ENCODE measurements at places on chromosomes 13 and 19.
A peak's percentile ranks its signal among the peaks of the same experiment; 100 is the strongest.

DNA sequence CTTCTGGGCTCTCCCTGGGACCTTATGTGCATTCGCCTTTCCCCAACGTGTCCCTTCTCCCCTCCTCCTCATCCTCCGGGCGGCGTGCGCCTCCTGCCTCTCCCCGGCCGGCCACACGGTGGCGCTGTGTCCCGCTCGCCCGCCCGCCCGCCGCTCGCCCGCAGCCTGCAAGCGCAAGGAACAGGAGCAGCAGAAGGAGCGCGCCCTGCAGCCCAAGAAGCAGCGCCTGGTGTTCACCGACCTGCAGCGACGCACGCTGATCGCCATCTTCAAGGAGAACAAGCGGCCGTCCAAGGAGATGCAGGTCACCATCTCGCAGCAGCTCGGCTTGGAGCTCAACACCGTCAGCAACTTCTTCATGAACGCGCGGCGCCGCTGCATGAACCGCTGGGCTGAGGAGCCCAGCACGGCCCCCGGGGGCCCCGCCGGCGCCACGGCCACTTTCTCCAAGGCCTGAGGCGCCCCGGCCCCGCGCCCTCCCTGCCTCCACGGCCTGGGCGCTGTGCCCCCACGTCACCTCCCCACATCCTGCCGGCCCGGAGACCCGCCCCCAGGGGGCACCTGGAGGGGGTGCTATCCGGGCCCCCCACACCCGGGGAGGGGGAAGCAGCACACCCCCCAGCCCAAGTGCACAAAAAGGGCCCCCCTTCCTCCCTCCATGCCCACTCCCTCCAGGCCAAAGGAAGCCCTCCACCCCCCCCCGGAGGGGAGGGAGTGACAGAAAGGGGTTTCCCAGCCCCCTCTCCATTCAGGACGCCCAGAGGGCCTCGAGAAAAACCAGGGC, 21.9 kb downstream of the ONECUT3 start:
- no peak for DNase-seq

DNA sequence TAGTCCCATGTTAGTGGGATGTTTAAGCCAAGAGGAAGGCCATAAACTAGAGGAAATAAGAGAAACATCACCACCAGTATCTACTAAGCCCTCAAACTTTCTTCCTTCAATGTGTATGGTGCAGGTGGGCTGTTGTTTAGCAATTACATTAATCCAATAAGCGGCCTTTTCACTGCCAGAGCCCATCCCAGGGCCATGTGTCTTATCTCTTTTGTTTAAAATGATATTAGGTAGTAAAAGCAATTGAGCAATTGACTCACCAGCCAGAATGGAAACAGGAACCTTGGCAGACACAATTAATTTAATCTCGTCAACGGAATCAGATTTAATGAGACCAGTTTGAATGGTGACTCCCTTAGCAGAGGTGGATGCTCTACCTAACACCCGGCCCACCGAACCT, 1503.5 kb downstream of the UQCRFS1 start:
- no peak for DNase-seq

DNA sequence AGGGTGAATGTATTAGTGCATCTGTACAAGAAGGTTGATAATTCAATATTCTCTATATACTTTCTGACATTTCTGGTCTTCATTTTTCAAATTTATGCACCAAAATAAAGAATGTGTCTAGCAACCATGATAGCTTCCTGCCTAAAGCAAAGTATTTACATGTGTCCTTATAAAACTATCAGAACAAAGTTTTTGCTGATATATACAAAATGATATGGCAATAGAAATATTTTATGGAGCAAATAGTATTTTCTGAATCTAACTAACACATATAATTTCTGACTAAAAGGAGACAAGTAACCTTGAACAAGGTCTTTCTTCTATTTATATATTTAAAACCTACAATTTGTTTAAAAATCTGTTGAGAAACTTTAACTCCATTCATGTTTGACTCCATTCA, 184.9 kb downstream of the DIAPH3 start:
- DNase-seq: no peak

DNA sequence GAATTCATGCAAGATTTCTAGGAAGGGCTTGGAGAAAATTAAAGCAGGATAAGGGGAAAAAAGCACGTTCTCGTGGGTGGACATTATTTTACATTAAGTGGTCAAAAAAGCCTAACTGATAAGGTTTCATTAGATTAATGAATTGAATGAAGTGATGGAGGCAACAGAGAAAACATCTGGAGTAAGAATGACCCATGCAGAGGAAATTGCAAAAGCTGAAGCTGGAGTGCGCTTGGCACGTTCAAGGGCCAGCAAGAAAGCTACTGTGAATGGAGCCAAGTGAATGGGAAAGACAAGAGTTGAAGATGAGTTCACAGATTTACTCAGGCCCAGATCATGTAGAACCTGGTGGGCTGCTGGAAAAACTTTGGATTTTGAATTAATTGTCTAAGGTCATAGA, 777.9 kb downstream of the DACH1 start:
- DNase-seq: no peak

DNA sequence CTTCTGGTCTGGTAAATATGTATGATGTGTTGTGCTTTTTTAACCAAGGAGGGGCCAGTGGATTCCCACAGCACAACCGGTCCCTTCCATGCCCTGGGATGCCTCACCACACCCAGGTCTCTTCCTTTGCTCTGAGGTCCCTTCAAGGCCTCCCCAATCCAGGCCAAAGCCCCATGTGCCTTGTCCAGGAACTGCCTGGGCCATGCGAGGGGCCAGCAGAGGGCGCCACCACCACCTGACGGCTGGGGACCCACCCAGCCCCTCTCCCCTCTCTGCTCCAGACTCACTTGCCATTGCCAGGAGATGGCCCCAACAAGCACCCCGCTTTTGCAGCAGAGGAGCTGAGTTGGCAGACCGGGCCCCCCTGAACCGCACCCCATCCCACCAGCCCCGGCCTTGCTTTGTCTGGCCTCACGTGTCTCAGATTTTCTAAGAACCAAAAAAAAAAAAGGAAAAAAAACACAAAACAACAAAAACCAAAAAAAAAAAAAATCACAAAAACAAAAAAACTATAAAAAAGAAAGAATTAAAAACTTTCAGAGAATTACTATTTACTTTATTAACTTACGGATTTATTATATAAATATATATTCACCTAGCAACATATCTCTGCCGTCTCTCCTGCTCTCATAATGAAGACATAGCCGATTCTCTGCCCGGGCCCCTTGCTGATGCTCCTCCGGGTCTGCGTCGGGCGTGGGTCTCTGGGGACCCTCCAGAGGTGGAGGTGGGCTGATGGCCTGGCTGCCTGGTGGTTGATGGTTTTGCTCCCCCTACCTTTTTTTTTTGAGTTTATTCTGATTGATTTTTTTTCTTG, 14.4 kb downstream of the CAPN12 start:
- DNase-seq: peak; percentile 56

DNA sequence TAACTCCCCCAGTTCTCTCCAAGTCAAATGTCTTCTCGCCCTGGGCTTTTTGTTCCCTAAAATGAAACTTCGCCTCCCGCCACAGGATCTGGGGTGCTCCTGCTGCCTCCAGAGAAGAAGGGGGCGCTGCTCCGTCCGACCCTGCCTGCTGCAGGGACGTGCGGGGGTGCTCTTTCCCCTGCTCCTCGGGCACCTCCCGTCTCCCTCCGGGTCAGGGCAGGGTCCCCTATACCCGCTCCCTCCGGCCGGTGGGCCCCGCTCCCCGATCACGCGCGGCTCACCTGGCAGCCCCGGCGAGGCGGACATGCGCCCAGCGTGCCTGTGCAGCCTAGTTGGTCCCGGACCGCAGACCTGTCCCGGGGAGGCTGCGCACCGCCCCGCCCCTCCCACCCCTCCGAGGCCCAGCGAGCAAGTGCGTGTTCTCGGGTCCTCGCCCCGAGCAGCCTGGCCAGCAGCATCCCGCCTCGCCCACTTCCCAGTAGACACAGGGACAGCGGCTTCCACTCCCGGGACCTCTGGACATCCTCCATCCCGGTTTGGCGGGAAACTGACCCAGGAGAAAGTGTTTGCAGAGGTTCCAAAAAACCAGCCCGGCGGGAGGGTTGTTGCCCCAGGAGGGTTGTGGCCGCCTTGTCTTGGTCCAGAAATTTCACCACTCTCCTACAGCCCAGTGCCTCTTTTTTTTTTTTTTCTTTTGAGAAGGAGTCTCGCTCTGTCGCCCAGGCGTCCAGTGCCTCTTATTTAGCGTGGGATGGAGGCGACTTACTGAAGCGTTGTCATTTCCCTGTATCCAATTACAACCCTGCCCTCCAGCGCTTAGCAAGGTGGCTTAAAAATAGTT, at the start of gene OXGR1:
TSS of gene OXGR1 (minus strand) at position 460 of the 841 bp plus-strand sequence. CDS start 6,717 bp downstream, outside the sequence.
- no peak for DNase-seq

GRCh38 chr19:51066393-51067186, 1.7 kb upstream of the KLK13 start:
- no peak for DNase-seq

- no peak for DNase-seq
Observed at GRCh38 chr19:56377105-56377924, 16.0 kb downstream of the ZNF582 start.

- DNase-seq: no peak
Observed at GRCh38 chr19:1073063-1073955, 6.3 kb downstream of the ARHGAP45 start.
